ENCODE measurements at places on chromosomes 12 and 14.

GRCh38 chr12:9118158-9118557 is 2.4 kb upstream of the A2M start:
- H3K36me3 ChIP-seq: peaks cover 1% of the 10 kb centered on the region
- H3K27ac ChIP-seq: no peak overlapping the region
- DNase-seq: no peak
- no peak overlapping the region for H3K4me3 ChIP-seq

DNA sequence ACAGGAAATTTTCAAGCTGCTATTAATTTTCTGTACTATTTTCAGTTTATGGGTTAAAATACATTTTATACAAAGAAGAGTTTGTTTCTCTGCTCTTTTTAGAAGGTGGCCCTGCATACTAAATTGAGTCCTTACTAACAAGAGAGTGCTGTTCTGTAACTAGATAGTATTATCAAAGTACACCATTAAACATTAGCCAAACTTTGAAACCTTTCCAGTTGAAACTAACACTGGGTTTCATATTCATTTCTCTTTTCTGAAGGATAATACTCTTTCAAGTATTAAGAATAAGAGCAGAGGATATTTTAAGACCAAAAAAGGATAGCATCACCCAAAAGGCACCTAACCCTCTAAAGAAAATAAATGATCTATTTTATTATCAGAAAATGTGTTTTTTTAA is 47.2 kb downstream of the PEBP1 start:
- no peak overlapping the region for H3K27ac ChIP-seq
- H3K36me3 ChIP-seq: peaks cover 9% of the 10 kb centered on the region
- H3K27me3 ChIP-seq: no peaks in the 10 kb centered on the region
- no peak overlapping the region for H3K4me3 ChIP-seq
- DNase-seq: no peak

GRCh38 chr12:28130625-28131598 is 59.3 kb upstream of the CCDC91 start:
- H3K4me1 ChIP-seq: no peaks in the 10 kb centered on the region
- no peaks in the 10 kb centered on the region for H3K36me3 ChIP-seq
- H3K4me3 ChIP-seq: no peak overlapping the region
- H3K27me3 ChIP-seq: no peaks in the 10 kb centered on the region
- no peak overlapping the region for H3K27ac ChIP-seq
- no peak for DNase-seq

DNA sequence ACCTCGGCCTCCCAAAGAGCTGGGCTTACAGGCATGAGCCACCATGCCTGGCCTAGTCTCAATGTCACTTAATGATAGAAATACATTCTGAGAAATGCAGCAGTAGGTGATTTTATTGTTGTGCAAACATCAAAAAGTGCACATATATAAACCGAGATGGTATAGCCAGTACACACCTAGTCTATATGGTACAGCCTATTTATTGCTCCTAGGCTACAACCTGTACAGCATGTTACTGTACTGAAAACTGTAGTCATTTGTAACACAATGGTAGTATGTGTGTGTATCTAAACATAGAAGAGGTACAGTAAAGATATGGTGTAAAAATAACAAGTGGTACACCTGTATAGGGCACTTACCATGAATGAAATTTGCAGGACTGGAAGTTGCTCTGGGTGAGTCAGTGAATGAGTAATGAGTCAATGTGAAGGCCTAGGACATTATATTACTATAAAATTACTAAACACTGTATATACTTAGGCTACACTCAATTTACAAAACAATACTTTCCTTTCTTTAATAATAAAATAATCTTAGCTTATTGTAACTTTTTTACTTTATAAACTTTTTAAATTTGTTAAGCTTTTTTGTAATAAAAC is 166.7 kb upstream of the SYT1 start:
- H3K27me3 ChIP-seq: no peaks in the 10 kb centered on the region
- DNase-seq: no peak
- no peaks in the 10 kb centered on the region for H3K36me3 ChIP-seq
- no peak overlapping the region for H3K27ac ChIP-seq
- no peak overlapping the region for H3K4me3 ChIP-seq

- DNase-seq: no peak
- peaks cover 8% of the 10 kb centered on the region for H3K4me1 ChIP-seq
- no peak overlapping the region for H3K27ac ChIP-seq
- no peak overlapping the region for H3K4me3 ChIP-seq
These were observed 65.5 kb downstream of the WSCD2 start for GRCh38 chr12:108194585-108194984.

GRCh38 chr12:75011120-75011519 is 198.5 kb downstream of the KCNC2 start:
- H3K36me3 ChIP-seq: peaks cover 4% of the 10 kb centered on the region
- peak overlapping the region; percentile 58 for H3K27ac ChIP-seq
- no peaks in the 10 kb centered on the region for H3K27me3 ChIP-seq
- DNase-seq: no peak
- H3K4me3 ChIP-seq: peak overlapping the region; percentile 40
- peaks cover 25% of the 10 kb centered on the region for H3K4me1 ChIP-seq

DNA sequence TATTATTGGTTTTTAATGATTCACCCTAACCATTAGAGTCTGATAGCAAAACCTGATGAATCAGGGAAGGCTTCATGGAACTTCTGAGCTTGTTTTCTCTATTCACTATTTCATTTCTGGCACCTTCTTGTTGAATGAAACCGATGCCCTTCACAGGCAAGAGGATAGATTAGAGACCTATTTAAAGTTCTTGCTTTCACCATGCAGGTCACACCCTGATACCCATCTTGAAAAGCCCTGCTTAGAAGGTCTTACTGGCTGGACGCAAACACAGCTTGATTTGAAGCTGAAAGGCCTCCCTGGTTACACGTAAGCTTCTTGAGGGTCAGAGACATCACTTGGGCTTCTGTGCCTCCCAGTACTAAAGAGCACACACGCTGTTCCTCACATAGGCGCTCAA is 29.2 kb downstream of the TMEM229B start:
- H3K4me1 ChIP-seq: peaks cover 8% of the 10 kb centered on the region
- DNase-seq: no peak
- peaks cover 9% of the 10 kb centered on the region for H3K27me3 ChIP-seq
- H3K4me3 ChIP-seq: no peak overlapping the region
- H3K36me3 ChIP-seq: no peaks in the 10 kb centered on the region

DNA sequence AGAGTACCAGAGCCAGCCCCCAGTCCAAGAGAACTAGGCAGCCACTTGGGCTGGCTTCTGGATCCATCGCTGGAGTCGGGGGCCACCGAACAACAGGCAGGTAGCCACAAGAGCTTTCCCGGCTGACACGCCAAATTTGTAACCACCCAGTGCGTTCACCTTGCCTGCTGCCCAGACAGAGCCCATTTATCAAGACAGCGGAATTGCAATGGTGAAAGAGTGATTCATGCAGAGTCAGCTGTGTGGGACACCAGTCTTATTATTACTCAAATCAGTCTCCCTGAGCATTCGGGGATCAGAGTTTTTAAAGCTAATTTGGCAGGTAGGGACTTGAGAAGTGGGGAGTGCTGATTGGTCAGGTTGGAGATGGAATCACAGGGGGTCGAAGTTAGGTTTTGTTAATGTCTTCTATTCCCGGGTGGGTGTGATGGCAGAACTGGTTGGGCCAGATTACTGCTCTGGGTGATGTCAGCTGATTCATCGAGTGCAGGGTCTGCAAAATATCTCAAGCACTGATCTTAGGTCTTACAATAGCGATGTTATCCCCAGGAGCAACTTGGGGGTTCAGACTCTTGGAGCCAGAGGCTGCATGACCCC is 64.3 kb downstream of the PDE6H start:
- peak overlapping the region; percentile 90 for H3K27ac ChIP-seq
- peak overlapping the region; percentile 76 for H3K4me3 ChIP-seq
- DNase-seq: no peak
- no peaks in the 10 kb centered on the region for H3K27me3 ChIP-seq
- peaks cover 13% of the 10 kb centered on the region for H3K36me3 ChIP-seq
- peaks cover 13% of the 10 kb centered on the region for H3K4me1 ChIP-seq

GRCh38 chr14:60646226-60646818 is 3.0 kb downstream of the SIX1 start:
- H3K27ac ChIP-seq: no peak overlapping the region
- H3K36me3 ChIP-seq: peaks cover 12% of the 10 kb centered on the region
- peaks cover 92% of the 10 kb centered on the region for H3K27me3 ChIP-seq
- peak overlapping the region; percentile 94 for H3K4me3 ChIP-seq
- H3K4me1 ChIP-seq: peaks cover 24% of the 10 kb centered on the region

GRCh38 chr12:26011099-26011498 is 52.6 kb downstream of the RASSF8 start:
- no peaks in the 10 kb centered on the region for H3K27me3 ChIP-seq
- H3K4me1 ChIP-seq: peaks cover 13% of the 10 kb centered on the region

DNA sequence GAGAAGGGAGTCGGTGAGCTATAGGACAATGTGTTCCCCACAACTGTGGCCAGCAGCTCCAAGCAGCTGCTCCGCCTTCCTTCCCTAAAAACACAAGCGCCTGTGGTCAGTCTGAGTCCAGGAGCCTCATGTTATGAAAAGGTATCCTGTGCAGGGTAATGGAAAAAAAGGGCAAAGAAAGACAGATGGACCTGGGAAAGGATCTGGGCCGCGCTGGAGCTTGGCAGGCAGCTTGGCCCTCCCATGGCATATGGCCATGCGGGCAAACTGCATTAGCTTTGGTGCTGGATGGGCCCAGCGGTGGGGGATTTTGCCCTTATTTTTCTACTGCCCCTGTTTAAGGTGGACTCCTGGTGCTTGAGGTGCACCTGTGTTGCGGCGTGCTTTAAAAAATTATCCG is 23.7 kb upstream of the CHST11 start:
- DNase-seq: no peak
- H3K4me1 ChIP-seq: no peaks in the 10 kb centered on the region
- no peaks in the 10 kb centered on the region for H3K36me3 ChIP-seq
- H3K27me3 ChIP-seq: peaks cover 17% of the 10 kb centered on the region
- no peak overlapping the region for H3K4me3 ChIP-seq
- H3K27ac ChIP-seq: no peak overlapping the region

GRCh38 chr14:74488786-74489397 is 4.2 kb downstream of the NPC2 start:
- H3K4me3 ChIP-seq: no peak overlapping the region
- H3K36me3 ChIP-seq: no peaks in the 10 kb centered on the region
- no peak for DNase-seq
- no peak overlapping the region for H3K27ac ChIP-seq

GRCh38 chr12:38157274-38157932 is 159.2 kb upstream of the ALG10B start:
- H3K4me3 ChIP-seq: no peak overlapping the region
- H3K27me3 ChIP-seq: no peaks in the 10 kb centered on the region
- H3K36me3 ChIP-seq: no peaks in the 10 kb centered on the region

GRCh38 chr12:31117203-31118011 is 43.7 kb downstream of the DDX11 start:
- H3K27ac ChIP-seq: peak overlapping the region; percentile 41
- DNase-seq: peak; percentile 80
- peaks cover 35% of the 10 kb centered on the region for H3K27me3 ChIP-seq
- H3K4me1 ChIP-seq: peaks cover 5% of the 10 kb centered on the region

GRCh38 chr12:53097207-53097563 is 282 bp upstream of the IGFBP6 start:
- no peak for DNase-seq
- peak overlapping the region; percentile 89 for H3K4me3 ChIP-seq
- peaks cover 36% of the 10 kb centered on the region for H3K4me1 ChIP-seq
- H3K36me3 ChIP-seq: no peaks in the 10 kb centered on the region
- H3K27ac ChIP-seq: peak overlapping the region; percentile 83
- peaks cover 30% of the 10 kb centered on the region for H3K27me3 ChIP-seq

DNA sequence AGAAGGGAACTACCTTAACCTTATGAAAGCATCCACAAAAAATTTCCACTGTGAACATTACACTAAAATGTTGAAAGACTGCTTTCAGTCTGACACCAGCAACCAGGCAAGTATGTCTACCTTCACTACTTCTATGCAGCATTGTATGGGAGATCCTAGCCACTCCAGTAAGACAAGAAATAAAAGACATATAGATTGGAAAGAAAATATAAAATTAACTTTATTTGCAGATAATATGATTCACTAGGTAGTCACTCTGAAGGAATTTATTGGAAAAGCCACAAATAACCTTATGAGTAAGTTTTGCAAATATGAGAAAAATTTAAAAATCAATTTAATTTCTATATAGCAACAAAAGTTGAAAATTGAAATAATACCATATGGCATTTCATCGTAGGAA is 172.0 kb downstream of the RERGL start:
- no peaks in the 10 kb centered on the region for H3K36me3 ChIP-seq
- DNase-seq: no peak
- H3K27me3 ChIP-seq: no peaks in the 10 kb centered on the region
- H3K4me3 ChIP-seq: no peak overlapping the region
- no peaks in the 10 kb centered on the region for H3K4me1 ChIP-seq
- H3K27ac ChIP-seq: no peak overlapping the region

- no peak for DNase-seq
- H3K36me3 ChIP-seq: peaks cover 8% of the 10 kb centered on the region
- H3K4me3 ChIP-seq: no peak overlapping the region
- no peaks in the 10 kb centered on the region for H3K4me1 ChIP-seq
- H3K27me3 ChIP-seq: no peaks in the 10 kb centered on the region
These were observed 35.8 kb downstream of the LGMN start for GRCh38 chr14:92712654-92713051.

DNA sequence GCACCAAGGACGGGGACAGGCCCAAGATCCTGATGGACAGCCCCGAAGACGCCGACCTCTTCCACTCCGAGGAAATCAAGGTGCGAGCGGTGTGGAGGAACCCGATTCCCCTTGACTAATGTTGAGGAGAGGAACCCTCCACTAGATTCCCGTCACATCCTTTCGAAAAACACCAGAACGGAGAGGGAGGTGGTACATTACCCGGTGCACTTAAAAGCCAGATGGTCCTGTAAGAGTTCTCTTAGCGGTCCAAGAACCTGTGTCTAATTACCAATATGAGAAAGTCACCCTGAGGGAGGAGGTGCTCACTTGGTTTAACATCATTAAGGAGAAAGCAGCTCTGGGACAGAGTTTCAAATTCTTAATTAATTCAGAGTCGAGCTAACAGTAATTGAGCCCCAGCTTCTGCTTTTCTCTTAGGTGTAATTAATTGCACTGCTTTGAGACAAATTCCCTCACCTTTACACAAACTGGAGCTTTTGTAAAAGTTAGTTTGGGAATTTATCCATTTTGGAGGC is 450 bp downstream of the PRKAB1 start:
- peaks cover 24% of the 10 kb centered on the region for H3K4me1 ChIP-seq
- H3K27ac ChIP-seq: peak overlapping the region; percentile 85

DNA sequence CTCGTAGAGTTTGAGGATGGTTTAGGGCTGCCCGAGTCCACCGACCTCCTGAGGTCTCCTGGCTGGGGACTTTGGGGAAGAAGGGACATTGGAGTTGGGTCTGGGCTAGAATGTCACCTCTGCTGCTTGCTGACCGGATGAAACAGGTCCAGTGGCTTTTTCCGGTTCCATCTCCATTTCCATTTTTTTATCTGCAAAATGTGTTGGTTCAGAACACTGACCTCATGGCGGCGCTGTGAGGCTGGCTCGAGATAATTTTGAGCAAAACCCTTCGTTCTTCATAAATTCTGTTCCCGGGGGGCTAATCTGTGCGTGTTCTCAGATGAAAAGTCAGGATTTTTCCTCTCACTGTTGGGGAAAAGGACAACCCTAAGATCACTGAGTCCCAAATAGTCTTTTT is 11.7 kb upstream of the MYL2 start:
- H3K27ac ChIP-seq: no peak overlapping the region
- DNase-seq: no peak
- H3K27me3 ChIP-seq: peaks cover 15% of the 10 kb centered on the region

GRCh38 chr14:96265383-96266095 is 9.5 kb downstream of the BDKRB1 start:
- no peak for DNase-seq
- no peaks in the 10 kb centered on the region for H3K36me3 ChIP-seq
- no peak overlapping the region for H3K4me3 ChIP-seq

All from type B pancreatic cell (in vitro differentiated cells).